NCI-H69 (cell line): ENCODE measurements at places on chromosomes 7 and 10.

- peak; percentile 43 for DNase-seq
These were observed 82.1 kb upstream of the PDGFA start for GRCh38 chr7:601595-602340.

DNA sequence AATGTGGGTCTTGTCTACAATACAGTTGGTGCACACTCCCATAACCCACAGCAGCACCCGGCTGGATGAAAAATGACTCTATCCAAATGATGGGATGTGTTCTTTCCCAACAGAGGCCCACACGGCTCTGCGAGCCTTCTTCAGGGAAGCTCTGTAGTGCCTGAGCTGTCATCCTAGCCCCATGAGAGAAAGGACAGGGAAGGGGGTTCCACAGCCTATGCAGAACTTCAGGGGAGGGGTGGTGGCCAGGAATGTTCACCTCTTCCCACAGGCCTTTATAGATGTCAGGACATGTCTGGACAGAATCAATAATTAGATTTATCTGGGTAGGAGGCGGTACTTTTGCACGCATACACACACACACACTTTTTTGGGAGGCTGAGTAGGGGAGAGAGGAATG is 109.0 kb downstream of the JCAD start:
- DNase-seq, result no peak

- DNase-seq, result peak; percentile 23
These were observed 33.2 kb downstream of the CDH23 start for GRCh38 chr10:71429929-71430328.

DNA sequence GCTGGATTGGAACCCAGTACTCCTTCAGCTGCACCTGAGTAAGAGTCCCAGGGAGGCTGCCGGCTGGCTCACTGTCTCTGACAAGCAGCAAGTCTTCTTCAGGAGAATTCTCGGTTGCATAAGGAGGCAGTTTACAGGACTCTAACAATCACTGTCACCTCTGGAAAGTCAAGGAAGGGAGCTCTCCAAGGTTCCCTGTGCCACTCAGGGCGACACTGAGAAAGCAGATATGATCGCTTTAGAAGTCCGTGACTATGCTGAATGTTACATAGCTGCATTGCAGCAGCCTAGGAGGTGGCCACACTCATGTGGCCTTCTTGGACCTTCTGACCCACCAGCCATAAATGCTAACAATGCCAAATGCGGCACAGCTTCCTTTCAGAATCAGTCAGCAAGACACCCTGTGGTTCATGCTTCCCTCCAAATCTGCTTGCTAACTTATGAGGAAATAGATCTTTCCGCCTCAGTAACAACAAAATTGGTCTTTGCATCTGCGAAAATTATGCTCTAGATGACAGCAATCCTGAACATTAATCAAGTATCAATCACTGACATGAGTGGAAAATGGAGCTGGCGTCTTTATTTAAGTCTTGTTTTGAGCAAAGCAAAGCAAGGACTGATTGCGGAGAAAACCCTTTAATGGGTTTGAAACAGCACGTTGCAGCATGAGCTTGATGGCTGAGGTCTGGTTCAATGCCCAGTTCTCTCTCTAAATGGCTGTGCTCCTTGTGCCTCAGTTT is 132.9 kb downstream of the ATXN7L1 start:
- DNase-seq, result no peak

DNA sequence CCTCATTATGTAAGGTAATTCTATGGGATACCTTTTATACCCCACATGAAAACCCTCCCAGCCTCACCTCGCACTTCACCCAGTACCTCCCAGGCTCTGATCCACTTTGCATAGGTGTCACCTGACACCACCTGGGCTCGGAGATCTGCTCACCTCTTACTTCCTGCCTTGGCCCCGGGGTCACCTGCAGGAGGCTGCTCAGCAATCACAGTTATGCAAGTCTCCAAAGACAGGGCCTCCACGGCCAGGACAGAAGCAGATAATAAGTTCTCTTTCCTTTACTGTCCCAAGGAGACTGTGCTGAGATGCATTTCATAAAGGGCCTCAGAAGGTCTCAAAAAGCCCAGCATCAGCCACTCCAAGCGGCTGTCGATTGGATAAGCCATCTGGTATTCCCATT is 112.4 kb upstream of the PPP2R2D start:
- no peak for DNase-seq

GRCh38 chr10:28281726-28282315 is 21.0 kb downstream of the MPP7 start:
- DNase-seq, result no peak
